Mucosa of descending colon (tissue), 3 donors: ENCODE measurements at places on chromosomes 3 and 15. TPM values are rescaled to one million over a fixed set of nuclear protein-coding genes. Genes with fewer than 3 reads are reported as not detected.

IL17RE gene
- 41.8 TPM for total RNA-seq

- DNase-seq: no peak
Measured at GRCh38 chr3:30518181-30518864, 88.1 kb upstream of the TGFBR2 start.

ITIH1 gene
- not detected for total RNA-seq

DNA sequence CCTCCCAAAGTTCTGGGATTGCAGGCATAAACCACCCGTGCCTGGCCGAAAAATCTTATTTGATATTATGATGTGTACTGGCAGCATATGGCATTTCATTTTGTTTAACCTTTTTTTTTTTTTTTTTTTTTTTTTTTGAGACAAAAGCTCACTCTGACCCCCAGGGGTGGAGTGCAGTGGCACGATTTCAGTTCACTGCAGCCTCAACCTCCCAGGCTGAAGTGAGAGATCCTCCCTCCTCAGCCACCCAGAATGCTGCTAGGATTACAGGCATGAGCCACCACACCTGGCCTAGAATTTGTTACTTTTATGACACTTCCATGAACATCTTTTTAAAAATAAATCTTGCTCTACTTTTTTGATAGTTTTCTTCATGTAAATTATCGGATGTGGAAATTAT lies 12.0 kb downstream of the TERB2 start:
- DNase-seq: no peak

- no peak for DNase-seq
Measured at GRCh38 chr3:184911570-184911969, 99.6 kb downstream of the VPS8 start.

GRCh38 chr3:184874709-184875644 lies 63.0 kb downstream of the VPS8 start:
- DNase-seq: peak; percentile 30

- no peak for DNase-seq
Measured at GRCh38 chr3:192894676-192895075, 23.0 kb downstream of the MB21D2 start.
